Fibroblast of skin of right biceps (primary cell): ENCODE measurements at places on chromosomes 7 and 10.
A peak's percentile ranks its signal among the peaks of the same experiment; 100 is the strongest.

DNA sequence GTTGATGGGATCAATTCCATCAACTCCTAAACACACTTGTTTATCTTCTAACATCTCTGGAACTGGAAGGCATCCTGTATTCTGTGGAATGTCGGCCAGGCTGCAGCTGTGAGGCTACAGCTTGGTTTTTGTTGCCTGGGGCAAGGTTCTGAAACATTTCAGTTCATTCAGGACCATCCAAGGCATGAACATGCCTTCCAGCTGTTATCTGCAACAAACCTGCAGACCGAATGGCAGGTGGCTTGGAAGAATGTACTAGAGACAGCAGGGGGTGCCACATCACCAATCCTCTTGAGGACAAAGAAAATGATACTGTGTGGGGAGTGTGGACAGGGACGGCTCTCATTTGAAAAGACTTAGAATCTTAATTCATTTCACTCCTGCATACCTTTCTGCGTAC is 12.4 kb downstream of the PAPOLB start:
- DNase-seq: peak; percentile 30

DNA sequence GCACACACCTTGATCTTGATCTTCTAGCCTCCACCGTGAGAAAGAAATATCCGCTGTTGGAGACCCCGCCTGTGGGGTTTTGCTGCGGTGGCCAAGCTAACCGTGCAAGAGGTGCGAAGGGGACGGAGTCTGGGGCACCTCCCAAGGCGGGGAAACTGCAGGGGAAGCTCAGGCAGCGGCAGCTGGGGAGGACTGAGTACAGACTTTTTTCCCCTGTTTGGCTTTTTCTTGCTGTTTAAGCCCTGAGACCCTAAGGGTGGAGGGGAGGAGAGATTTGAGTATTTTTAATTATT is 108.0 kb downstream of the DNAJB6 start:
- DNase-seq: no peak

DNA sequence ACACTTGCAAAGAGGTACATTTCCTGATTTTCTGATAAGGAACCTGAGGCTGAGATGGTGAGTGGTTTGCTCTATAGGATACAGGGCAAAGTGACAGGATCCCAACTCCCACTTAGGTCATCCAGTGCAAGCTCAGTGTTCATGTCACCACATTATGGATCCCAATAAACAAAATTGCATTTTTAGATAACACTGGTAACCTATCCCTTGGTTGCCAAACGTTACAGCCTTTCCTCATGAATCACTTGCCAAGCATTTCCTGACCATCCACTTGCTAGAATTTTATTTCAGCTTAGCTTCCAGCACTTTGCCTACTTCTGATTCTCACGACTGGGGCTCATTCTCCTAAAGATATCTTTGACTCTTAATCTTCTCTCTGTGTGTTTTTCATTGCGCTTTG is 131.4 kb upstream of the ODAD2 start:
- DNase-seq: peak; percentile 76

DNA sequence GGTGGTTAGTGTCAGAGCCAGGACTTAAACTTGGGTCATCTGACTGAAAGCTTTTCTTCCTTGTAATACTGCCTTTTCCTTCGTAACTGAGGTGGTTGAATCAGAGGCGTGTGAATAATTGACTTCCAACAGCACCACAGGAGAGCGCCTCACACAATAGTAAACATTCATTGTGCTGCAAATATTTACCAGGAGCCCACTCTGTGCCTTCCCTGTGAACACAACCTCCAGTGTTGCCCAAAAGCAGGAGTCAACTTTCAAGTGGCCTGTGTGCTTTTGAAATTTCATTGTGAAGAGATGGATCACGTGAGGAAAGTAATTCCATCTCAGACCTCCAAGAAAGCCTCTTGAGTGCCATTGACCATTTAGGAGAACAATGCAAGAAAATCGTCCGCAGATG is 60.2 kb downstream of the ADRA2A start:
- no peak for DNase-seq

- DNase-seq: no peak
Observed at GRCh38 chr10:26650406-26650805, 47.1 kb upstream of the PDSS1 start.

DNA sequence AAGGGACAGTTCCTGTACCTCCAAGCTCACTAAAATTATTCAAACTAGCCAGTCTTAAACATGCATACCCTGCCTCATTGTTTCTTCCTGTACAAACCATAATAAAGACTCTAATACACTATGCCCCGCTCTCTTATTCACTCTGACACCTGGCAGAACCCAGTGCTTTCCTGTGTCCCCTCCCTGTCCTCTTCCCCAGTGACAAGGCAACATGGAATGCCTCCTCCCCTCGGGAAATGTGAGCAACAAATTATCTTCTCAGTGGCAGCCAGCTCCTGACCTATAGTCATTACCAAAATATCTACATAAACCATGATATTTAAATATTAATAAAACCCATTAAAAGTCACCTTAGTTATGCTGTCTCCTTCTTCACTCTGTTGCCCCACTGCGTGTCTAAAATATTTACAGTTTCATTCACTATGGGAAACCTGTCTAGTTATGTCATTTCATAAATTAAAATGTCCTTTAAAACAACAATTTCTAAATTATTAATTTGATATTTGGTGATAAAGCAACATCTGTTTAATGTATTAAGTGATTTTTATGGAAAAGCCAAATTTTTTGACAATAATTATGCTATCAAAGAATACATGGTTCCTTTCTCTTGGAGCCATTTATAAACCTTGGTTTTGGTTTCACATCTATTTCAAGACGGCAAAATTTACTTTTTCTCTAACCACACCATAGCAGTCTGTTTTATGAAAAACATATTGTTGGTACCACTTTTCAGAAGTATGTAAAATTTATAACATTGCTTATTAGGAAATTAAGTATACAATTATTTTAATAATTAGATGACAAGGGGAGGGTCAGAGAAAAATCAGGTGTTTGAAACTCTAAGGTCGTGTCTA is 1355.2 kb downstream of the XPNPEP1 start:
- peak; percentile 12 for DNase-seq

DNA sequence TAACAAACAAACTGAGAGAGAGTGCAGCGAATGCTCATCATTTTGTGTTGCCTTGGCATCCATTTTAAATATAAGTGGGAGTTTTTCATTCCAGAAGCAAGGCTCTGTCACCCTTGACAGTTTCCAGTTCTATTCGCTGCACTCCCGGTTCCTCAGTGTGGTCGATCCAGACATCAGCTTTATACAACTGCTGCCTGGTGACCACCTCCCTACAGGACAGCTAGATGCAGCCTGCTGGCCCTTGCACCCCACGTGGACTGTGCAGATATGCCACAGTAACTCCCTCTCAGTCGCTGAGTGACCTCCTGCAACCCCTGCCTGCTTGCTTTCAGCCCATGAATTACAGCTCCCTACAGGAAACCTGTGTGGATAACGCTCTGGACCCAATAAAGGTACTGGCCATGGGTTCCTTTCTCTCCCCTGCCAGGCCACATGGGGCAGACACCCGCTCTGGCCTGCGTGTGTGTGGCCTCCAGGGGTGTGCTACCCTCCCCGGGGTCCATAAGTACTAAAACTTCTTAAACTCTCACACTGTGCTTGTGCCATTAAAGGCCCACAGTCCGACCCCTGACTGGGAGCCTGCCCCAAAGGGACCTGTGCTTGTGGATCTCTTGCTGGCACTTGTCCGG is 23.6 kb downstream of the BEND7 start:
- no peak for DNase-seq
